ENCODE measurements at places on chromosomes 4 and X.

- DNase-seq, result no peak
Measured at GRCh38 chrX:41759817-41760216, 35.8 kb downstream of the GPR82 start.

GRCh38 chr4:117793845-117794480, 240.3 kb upstream of the NDST3 start:
- no peak for DNase-seq

DNA sequence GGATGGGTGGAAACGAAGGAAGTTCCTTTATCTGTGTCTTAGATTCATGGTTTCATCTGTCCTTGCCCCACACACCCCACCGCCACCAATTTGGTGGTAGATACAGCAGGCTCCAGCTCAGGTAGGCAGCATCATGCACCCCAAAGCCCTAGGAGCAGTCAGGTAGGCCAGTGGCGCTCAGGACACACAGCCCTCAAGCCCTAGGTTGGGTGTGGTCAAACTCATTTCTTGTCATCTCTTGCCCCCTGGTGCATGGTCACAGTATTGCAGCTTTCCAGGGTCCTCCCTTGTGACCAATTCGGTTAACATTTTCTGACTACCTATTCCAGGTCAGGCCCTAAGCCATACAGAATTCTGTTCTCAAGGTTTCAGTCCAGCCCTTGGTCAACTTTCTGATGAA, 14.5 kb upstream of the PRRG3 start:
- DNase-seq, result no peak

- DNase-seq, result no peak
Measured at GRCh38 chr4:121057466-121057922, 14.8 kb downstream of the NDNF start.

DNA sequence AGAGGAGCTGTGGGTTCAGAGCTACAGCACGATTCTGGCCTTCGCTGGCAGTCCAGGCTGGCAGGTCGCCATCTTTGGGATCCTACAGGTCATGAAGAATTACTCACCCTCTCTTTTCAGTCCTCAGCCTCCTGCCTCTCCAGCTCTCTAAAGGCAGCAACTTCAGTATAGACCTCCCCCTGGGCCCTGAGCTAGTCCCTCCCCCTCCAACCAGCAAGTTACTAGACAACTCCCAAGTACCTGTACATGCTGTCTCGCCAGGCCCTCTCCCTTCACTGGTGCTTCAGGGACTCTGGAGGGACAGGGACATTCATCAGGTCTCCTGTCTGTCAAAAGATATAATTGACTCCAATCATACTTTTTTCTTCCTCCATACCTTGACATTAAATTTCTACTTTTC, at the start of gene GPR119:
Gene GPR119 (minus strand): TSS at position 155 of the 400 bp plus-strand sequence. CDS start 227 bp downstream, outside the sequence.
- DNase-seq, result no peak

DNA sequence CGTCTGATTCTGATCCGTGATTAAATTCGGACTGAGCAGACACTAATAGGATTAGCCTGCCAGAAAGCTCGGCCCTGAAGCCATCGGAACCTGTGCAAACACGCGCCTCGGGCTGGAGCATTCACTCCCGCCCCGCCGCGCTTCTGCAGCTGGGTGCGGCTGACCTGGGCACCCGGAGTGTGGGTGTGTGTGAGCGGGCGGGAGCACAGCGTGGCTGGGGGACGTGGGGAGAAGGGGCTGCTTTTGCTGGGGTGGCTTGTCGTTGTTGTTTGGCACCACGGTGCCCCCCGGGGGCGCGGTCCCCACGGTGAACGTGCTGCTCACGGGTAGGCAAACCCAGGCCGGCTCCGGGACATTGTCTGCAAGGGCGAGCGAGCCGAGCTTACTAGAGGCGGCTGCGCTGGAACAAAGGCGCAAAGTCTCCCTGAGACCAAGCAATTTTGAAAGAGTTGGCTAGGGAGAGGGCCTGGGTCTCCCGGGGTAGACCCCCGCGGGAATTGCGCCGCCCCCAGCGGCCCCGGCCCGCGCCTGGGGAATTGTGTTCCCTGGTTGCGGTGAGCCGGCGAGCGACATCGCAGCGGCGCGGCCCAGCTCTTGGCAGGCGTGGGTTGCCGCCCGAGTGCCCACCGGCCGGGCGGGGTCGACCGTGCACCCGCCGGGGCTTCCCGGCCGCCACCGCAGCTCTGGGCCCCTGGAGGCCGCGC, 1.4 kb downstream of the MAMLD1 start:
- DNase-seq, result no peak

GRCh38 chr4:141896687-141897086, 260.3 kb downstream of the IL15 start:
- DNase-seq, result no peak

GRCh38 chrX:153765138-153766079, 1.4 kb downstream of the PLXNB3 start:
- DNase-seq, result no peak

GRCh38 chrX:119760026-119760877, 1.9 kb downstream of the SOWAHD start:
- DNase-seq, result no peak

DNA sequence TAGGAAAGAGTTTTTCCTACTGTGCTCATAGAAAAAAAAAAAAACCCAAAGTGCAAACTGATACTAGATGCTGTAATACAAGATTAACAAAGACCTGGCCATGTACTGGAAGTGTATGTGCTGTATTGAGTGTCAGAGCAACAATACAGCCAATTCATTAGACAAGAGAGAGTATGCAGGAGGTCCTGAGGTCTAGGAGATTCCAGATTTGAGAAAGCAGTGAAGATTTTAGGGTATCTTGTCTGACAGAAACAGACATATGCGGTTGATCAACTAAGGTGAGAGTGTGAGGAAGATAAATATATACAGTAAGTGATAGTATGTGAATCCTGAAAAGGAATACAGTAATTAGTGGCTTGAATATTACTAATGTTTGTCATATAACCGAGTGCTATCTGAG, 3.0 kb downstream of the GPR174 start:
- DNase-seq, result no peak

- DNase-seq, result no peak
Measured at GRCh38 chr4:89446193-89446592, 138.6 kb upstream of the GPRIN3 start.

DNA sequence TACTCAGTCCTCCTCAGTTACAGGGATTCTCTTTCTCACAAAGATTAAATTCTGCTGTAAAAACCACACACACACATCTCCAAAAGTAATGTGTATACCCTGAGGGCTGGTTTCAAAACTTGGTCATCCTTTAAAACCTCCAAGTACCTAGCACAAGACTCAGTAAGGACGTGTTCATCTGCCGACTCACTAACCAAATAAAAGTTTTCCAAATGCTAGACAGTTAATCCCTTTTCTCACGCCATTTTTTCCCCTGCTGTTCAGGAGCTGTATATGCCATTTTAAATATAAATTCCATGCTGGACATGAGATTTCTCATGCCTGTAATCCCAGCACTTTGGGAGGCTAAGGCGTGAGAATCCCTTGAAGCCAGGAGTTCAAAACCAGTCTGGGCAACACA, 3.9 kb upstream of the SAT1 start:
- DNase-seq, result no peak

GRCh38 chrX:110182362-110182761, 135.5 kb downstream of the AMMECR1 start:
- DNase-seq, result no peak

DNA sequence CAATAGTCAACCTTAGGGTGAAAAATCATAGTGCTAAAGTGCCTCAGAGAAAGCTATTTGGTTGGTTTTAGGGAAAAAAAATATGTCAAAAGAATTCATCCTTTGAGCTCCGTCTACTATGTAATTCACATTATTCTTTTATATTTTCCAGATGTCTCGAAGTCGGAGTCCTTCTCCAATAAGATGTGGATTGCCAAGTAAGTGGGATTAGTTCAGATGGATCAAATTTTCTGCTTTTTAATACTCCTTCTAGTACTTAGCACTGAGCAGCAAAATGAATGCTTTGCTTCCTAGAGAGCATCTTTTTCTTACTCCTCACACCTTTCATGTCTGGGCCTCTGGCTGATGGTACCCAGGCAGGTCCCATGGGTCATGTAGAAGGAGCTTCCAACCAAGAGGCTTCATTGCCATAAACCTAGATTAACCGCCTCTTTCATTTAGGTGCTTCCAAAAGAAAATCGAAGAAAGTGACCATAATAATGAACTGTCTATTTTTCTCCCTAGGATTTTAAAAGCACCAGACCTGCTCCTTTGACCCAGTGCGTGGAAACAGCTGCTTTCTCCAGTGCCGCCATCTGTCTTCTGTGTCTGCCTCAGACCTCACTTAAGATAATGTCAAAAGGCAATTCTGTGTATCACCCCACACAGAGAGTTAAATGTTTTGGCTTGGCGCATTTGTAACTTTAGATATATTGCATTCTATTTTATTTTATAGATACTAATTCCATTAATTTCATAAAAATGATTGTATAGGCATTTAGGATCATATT, 43.5 kb downstream of the SPATA18 start:
- no peak for DNase-seq

GRCh38 chr4:104138116-104138515, 356.6 kb downstream of the CXXC4 start:
- no peak for DNase-seq

GRCh38 chr4:69936566-69936965, 5.7 kb downstream of the CSN1S1 start:
- DNase-seq, result no peak

GRCh38 chrX:7283741-7284140, 135.8 kb upstream of the PUDP start:
- DNase-seq, result no peak

Measured in retinal pigment epithelial cell (primary cell).